Stimulated activated CD8-positive, alpha-beta memory T cell treated with anti-CD3 and anti-CD28 coated beads, Interleukin-7, amount 100 ng/mL, for 48 hours (primary cell): ENCODE measurements at places on chromosomes 1 and 21.

DNA sequence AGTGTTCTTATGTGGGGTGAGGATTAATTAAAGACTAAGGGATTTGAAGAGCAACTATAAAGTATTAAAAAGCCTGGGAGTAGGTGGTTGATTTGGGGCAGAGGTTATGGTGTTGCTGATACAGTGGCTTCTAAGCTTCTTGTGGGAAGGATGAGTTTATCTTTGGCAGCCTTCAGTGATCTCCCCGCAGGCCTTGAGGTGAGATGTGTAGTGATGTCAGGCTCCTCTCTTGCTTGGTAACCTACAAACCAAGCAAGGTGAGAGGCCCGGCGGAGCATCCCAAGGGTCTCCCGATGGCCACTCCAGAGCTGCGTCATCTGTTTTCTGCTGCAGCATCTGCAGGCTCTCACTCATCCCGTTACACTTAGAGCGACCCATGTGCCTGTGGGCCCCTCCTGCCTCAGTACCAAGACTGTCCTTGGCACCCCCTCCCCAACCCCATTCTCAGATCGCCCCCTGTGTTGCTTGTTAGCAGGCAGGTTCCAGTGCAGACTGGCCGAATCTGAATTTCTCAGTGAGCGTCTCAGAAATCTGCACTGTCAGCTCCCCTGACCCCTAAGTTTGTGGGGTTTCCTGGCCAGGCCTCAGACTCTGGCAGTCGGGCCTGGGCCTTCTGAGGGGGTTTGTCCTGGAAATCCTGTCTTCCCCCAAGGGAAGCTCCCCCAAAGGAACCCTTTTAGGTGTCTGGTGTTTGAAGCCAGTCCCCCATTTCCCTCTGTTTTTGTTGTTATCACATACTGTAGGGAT lies 77.9 kb downstream of the GALNT2 start:
- DNase-seq = no peak

DNA sequence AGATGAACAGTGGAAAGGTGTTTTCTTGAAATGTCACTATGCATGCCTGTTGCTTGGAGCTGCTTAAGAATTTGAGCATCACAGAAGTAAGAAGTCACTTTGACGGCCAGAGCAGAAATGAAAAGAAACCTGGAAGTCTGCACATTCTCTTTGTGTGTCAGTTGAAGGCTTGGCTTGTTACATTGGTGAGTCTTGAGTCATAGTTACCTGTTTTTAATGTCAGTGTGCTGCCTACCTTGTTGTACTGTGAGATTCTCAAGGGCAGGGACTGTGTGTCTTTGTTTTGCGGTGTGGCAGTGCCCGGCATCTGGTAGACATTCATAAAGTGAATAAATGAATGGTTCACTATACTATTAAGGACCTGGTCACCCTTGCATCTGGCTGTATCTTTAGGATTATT lies 9.9 kb downstream of the OTUD3 start:
- no peak for DNase-seq

DNA sequence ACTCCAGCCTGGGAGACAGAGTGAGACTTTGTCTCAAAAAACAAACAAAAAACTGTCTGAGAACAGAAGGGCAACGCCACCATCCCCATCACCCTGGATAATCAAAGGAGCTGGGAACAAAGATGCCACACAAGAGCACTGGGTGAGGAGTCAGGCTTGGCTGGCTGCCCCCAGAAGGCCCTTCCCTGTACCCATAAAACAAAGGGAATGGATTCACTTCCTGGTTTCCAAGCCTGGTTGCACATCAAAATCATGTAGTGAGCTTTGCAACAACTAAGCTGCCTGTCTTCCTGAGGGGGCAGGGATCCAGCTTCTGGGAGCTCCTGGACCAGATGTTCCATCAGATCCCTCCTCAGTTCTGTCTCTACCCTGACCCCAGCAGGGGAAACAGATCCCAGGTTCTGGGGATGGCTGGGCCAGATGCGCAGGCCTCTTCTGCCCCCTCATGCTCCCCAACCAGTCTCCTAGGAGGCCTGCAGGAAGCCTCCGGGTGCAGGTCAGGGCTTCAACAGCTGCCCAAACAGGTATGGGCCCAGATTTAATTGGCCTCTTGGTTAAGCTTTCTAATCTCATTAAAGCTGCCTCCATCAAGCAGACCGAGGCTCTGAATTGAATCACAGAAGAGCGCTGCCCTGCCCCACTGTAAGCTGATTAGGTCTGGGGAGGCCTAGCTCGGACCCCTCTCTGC lies 97.8 kb downstream of the MRPL37 start:
- no peak for DNase-seq

DNA sequence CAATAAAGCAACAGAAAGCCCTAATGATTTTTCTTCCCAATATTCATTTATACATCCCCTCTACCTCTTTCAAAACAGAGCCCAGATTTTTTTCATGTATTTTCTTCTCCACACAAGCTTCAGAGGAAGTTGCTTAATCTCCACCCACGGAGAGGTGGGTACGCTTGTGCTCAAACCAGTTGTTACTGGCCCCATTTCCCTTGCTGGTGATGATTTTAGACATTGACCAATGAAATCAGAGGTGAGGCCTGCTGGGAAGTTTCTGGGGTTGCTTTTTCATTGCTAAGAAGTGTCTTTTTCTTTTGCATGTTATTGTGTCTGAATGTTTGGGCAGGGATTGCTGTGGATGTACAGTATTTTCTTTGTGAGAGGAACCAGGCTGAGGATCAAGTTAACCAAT lies 448.1 kb upstream of the B3GALT2 start:
- no peak for DNase-seq

GRCh38 chr1:155940482-155940992 lies 901 bp upstream of the RXFP4 start:
- no peak for DNase-seq

DNA sequence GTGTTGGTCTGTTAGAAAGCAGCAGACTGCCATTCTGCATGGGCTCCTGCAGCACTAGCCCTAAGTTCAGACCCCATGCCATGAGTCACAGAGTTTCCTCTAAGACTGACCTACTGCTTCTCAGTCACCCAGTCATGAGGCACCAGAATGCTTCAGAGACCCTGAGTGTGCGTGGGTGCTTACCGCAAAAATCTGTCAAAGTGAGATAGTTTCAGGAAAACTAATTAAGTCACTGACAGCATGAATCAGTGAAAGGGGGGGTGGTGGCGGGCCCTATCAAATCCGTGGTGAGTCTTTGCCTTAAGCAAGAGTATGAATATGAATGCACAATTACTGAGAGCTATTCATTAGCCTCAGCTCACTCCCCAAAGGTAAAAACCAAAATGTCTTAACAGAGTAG lies 98.1 kb downstream of the KCTD3 start:
- no peak for DNase-seq

GRCh38 chr21:30842990-30843389 lies 13.4 kb upstream of the KRTAP7-1 start:
- no peak for DNase-seq

DNA sequence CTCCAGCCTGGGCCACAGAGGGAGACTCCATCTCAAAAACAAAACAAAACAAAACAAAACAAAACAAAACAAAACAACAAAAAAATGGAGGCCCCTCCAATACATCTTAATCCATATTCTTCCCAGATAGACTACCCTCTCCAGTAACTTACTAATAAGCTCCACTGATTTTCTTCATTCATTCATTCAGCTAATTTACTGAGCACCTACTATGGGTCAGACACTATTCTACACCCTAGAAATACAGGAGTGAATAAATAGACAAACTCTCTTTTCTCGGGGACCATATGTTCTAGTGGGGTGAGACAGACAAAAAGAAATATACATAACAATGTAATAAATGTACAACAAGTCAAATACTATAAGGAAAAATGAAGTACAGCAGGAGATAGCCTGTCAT lies 7.8 kb upstream of the CDC20 start:
- no peak for DNase-seq

DNA sequence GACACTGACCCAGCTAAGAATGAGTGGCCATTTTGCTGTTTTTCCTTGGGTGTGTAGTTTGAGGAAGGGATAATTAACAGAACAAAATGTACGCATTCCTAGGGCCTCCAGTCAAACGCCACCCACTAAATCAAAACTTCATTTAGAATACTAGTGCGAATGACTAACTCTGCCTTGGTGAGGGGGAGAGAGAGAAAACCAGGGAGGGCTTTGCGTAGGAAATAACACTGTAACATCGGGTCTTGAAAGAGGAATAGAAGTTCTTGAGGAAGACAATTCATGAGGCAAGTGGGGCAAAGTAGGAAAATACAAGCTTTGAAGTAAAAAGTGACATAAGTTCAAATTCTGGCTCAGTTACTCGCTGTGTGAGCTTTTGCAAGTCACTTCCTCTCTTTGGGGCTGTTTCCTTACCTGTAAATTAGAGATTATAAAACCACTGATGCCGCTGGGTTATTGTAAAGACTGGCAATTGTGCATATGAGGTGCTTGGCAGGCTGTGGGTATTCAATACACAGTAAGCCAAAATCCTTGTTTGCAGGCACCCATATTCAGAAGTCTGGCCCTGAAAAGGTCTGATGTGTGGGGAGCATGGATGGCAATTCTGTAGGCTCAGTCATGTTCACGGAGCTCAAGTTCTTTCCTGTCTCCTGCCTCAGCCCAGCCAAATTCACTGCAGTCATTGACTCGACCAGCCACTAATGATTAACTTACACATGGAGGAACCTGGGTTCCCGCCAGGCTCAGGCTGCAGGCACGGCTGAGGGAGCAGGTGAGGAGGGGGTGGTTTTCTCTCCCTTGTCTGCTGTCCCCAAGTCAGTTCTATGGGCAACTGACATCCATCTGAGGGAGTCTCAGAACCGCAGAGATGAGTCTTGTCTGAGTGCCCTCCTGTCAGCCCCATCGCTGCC lies 140.3 kb upstream of the CSF3R start:
- no peak for DNase-seq

- no peak for DNase-seq
Measured at GRCh38 chr1:96872757-96873156, 151.2 kb downstream of the PTBP2 start.

- DNase-seq = no peak
Measured at GRCh38 chr1:192724670-192725069, 84.2 kb upstream of the RGS2 start.

- no peak for DNase-seq
Measured at GRCh38 chr1:95304803-95305202, 70.8 kb downstream of the RWDD3 start.

- no peak for DNase-seq
Measured at GRCh38 chr1:92495392-92496063, 8.8 kb upstream of the GFI1 start.

DNA sequence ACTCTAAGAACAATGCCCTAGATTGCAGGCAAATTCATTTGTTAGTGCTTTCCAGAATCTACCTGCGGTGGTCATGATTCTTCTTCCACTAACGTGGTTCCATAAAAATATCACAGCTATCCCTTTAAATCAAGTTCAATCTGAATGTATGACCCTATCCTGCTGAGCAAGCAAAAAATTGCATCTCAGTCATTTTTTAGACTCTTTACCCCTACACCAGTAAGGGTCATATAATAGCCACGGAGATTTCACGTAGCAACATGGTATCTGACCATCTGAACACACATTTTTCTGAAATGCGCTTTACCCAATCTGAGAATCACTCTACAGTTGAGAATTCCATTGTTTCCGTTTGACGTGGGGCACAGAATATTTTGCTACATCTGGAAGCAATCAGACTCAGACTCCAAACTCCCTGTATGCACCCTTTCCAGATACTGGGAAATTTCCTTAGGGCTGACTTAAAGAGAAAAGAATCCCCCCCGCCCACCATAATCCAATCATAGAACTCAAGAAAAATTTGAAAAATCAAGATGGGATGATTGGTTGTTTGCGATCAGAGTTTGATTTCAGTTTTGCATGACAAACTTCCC lies 699.2 kb upstream of the ZP4 start:
- DNase-seq = no peak

DNA sequence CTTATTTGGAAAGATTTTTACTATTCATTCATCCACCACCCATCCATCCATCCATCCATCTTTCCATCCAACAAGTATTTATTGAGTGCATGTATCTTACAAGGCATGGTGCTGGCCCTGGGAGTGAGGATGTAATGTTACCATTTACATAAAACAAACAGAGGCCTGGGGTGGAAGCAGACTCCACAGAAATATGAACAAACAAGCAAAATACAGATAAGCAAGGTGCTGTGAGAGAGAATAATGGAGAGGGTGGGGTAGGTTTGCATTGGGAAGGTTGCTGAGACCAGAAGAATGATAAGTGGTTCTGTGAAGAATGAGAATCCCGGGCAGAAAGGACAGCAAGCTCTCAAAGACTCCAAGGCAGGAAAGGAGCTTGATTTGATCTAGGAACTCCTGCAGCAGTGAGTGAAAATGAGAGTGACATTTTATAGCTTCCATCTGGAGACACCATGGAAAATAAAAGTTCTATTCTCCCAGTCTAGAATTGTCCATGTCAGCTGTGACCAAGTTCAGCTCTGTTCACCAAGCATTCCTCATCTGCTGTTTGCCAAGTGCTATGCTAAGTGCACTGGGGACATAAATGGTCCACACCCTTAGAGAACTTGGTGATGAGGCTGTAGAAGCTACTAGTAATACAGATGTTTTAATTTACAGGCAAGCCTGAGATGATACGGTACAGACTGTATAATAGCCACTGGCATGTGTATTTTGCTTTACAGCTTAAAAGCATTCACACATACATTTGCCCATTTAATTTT lies 75.3 kb downstream of the PEX14 start:
- no peak for DNase-seq

GRCh38 chr1:117174851-117175250 lies 35.9 kb downstream of the VTCN1 start:
- no peak for DNase-seq

DNA sequence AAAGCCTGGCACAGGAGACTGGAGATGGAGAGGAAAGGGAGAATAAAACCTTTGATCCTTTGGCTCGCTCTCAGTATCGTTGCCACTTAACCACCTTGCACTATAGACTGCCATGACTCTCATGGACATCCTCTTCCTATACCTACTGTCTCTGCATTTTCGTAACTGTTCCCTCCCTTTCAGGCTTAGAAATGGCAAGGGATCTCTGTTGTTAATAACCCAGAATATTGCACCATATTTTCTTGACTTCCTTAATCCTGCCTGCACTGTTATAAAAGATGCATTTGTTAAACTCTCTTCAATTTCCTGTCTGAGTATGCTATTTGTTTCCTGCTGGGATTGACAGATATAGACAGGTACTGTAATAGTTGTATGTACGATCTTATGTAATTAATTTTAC lies 38.6 kb downstream of the CYYR1 start:
- no peak for DNase-seq

DNA sequence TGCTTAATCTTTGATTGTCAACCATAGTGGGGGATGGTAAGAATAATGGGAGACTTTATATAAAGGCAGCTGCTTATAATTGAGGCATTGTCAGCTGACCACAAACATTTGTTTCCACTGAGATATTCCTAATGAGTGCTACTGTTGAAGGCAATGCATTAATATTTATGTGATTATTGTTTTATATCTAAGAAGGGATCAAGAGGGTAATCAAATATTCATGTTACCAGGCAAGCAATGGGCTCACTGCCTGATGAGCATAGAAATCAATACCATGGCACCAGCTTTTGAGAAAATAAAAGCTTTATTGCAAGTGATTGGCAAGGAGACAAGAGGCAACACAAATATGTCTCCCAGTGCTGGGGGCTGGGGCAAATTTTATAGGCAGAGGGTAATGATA lies 706.7 kb upstream of the ADAMTS5 start:
- no peak for DNase-seq

GRCh38 chr1:24080131-24080530 lies 31.8 kb downstream of the MYOM3 start:
- DNase-seq = no peak
